ENCODE measurements at places on chromosomes 1 and 21.

GRCh38 chr21:28337315-28337714 lies 655.4 kb downstream of the LTN1 start:
- DNase-seq: no peak

DNA sequence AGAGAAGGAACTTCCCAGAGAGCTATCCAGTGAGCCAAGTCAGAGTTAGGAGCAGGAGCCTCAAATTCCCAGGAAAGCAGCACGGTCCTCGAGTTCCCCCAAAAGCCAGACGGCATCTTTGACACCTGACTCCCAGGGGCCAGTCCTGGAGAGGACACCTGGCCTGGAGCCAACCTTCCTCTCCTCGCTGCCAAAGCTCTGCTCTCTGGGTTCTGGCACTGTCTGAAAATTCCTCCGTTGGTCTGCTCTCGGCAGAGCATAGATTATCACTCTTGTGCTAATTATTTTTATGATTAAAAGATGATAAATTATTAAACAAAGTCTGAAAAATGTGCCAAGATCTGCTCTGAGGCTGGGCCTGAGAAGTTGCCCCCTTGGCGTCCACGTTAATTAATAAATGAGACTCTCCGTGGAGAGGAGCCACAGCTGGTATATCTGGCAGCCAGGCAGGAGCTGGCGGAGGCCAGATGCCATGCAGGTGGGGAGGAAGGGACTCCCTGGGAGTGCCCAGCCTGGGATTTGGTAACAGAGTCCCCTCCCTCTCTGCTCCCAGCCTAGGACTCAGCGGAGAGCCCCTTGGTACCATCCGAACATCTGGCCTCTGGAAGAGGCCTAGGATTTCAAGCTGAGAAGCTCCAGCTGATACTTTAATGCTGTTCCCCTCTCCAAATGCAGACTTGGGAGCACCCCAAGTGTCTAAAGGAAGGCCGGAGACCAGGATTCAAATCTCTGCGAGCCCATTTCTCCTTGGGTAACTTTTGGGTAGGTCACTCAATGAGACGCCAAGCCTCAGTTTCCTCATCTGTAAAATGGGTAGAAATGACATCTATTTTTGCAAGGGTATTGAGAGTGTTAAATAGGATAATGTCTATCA lies 163.7 kb upstream of the POU3F1 start:
- DNase-seq: no peak

GRCh38 chr1:58627221-58627620 lies 50.2 kb upstream of the TACSTD2 start:
- no peak for DNase-seq

- no peak for DNase-seq
Observed at GRCh38 chr1:226973371-226973897, 33.3 kb downstream of the COQ8A start.

- DNase-seq: no peak
Observed at GRCh38 chr1:86640161-86640670, 64.2 kb upstream of the SH3GLB1 start.

DNA sequence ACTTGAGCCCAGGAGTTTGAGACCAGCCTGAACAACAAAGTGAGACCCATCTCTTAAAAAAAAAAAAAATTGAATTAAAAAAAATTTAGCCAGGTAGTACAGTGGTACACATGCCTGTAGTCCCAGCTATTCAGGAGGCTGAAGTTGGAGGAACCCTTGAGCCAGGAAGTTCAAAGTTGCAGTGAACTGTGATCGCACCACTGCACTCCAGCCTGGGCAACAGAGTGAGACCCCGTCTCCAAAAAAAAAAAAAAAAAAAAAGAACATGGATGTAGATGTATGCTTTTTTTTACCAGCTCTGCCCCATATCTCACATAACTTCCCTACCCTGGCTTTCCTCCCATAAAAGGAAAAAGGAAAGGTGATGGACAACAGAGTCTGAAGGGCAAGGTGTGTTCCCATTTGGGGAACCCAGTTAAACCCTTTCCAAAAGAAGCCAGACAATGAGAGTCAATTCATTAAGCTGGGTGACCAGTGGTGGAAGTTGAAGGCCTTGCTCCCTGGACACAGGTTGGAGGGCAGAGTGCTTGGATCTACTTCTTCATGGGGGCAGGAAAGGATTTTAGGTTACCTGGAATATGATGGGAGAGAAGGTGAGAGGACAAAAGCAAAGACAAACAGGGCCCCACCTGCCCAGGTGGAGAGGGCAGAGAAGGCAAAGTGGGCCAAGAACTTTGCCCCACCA lies 2.9 kb downstream of the KRTCAP2 start:
- DNase-seq: no peak

GRCh38 chr1:149965440-149965839 lies 28.8 kb upstream of the MTMR11 start:
- no peak for DNase-seq

DNA sequence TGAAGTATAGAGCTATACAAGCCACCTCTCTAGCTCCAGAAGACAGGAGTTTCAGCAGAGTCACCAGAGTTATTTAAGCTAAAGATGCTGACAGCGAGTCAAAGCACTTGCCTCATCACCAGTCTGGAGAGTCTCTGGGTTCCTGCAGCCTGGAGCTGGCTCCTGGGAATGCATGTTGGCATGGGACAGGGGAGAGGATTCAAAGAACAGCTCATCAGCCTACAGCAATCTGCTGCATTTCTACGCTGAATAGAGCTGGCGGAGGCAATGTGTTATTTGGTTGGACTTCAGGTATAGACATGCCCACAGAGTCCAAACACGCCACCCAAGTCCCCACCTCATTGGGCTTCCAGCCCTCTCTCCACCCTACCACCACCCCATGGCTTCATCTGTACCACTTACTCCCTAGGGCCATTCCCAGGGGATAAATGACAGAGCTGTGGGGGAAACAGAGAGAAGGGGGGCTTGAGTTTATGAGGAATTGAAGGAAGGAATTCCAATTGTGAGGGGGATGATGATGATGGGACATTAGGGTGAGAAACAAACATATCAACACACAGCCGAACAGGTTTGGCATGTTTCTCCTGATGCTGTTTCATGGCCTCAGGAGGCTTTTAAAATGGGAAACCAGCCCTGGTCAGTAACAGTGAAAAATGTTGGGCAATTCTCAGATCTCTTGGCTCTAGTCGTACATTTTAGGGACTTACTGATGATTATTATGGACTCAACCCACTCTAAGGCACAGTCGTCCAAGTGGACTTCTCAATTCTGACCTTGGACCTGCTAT lies 58.4 kb downstream of the PLEKHA6 start:
- no peak for DNase-seq

DNA sequence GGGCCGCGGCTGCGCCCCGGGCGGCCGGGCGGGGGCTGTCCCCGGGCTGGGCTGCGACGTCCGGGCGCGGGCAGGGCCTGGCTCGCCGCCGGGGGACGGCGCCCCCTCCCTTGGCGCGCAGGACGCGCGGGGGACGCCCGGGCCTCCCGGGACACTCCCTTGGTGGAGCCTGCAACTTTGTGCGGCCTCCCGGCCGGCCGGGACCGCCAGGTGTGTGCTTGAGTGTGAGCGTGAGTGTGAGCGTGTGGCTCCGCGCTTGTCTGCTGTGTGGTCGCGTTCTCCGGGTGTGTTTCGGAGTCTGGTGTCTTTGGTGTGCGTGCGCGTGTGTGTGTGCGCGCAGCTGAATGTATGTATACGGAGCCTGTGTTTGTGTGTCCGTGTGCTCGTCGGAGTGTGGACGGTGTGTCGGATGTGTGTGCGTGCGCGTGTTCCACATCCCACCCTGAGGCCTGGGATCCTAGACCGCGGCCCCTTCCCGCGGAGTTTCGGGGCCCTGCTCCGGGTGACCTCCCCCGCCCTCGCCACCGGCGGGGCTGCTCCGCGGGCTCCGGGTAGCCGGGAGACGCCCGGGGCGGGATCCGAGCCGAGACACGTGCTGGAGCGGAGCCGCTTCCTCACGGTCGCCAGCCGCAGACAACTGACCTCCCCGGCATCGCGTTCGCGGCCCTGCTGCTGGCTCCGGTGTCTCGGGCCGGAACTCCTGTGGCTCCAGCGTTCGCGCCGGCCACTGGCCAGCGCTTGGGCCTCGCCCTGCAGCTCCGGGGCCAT lies 1.7 kb downstream of the PTPRU start:
- DNase-seq: no peak

DNA sequence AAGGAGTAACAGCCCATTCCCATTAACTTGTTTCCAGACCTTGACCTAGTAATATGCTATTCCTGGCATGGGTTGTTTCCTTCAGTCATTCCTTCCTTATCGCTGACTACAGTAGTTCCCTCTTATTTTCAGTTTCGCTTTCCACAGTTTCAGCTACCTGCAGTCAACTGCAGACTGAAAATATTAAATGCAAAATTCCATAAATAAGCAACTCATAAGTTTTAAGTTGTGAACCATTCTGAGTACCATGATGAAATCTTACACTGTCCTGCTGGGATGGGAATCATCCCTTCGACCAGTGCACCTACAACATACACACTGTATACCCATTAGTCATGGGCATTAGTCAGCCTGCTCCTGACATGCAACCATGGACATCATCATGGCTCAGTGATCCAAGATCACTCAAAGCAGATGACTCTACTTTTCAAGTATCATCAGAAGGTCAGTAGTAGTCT lies 66.7 kb downstream of the CCDC30 start:
- DNase-seq: no peak

DNA sequence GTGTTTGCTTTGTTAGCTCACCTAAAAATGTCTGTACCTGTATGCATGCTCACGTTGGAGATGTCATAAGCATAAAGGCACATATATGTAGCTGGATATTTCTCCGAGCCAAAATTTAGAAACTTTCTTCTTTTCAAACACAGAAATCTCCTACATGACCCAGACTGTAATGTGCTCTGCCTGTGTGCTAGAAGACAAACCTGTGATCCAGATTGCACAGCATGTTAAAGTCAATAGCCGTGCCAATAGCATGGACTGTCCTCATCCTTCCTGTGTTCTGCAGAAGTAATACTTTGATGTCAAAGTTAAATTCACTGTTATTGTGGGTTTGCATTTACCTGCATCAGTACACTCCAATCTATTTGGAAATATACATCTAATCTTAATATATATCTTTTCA lies 346.2 kb upstream of the ZRANB2 start:
- DNase-seq: no peak

DNA sequence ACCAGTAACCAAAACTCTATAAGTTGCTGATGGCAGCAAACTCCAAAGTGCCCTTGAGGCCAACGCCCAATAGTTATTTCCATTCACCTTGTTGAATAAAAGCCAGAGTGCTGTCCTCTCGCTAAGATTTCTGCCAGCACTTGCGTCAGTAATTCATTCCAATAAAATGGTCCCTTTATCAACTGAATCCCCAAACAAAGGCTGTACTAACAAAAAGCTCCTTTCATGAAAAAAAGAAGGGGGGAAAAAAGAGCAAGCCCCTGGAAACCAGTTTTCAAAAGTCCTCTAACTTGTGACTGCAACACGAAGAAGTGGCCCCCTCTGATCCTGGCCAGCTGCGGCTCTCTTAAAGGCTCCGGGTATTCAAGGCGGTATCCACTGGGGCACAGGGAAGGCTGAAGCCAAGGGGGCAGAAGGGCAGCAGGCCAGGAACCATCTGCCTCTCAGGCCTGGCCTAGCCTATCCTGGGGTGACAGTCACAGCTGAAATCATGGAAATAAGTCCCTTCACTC lies 55.8 kb upstream of the ZNF326 start:
- DNase-seq: no peak

- no peak for DNase-seq
Observed at GRCh38 chr1:176604461-176604860, 141.5 kb downstream of the PAPPA2 start.

DNA sequence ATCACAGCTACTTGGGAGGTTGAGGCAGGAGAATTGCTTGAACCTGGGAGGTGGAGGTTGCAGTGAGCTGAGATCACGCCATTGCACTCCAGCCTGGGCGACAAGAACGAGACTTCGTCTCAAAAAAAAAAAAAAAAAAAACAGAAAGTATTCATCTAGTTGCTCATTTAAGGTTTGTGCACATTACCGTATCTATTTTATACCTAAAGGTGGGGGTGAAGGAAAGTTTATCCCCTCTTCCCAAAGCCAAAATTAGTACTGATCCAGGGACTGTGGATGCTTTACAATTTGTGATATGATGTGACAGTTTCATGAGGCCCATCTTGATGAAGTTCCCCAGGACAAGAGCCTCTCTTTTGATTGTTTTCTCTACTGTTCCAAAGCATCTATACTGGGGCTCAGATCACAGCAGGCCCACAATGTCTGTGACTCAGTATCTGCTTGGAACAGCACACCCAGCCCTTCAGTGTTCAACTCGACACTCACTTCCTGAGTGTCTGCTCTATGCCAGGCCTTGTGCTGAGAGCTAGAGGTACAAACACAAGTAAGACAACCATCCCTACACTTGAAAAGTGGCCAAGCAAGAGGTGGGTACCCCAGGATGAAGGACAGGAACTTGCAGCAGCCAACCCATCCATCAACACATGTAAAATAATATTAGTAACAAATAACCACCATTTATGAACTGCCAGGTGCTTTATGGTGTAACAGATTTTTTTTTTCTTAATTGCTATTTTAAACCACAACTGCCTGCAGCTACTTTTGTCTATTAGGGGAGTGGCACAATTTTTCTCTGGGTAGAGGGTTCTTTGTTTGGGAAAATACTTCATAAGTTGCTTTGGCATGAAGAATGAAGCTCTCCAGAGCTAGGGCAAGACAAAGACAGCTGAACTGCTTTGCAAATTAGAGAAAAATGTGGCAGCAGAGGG lies 29.0 kb upstream of the KHDRBS1 start:
- DNase-seq: no peak

- DNase-seq: no peak
Observed at GRCh38 chr1:18178111-18178510, 70.5 kb downstream of the IGSF21 start.

GRCh38 chr1:182368358-182368757 lies 23.2 kb downstream of the GLUL start:
- no peak for DNase-seq

DNA sequence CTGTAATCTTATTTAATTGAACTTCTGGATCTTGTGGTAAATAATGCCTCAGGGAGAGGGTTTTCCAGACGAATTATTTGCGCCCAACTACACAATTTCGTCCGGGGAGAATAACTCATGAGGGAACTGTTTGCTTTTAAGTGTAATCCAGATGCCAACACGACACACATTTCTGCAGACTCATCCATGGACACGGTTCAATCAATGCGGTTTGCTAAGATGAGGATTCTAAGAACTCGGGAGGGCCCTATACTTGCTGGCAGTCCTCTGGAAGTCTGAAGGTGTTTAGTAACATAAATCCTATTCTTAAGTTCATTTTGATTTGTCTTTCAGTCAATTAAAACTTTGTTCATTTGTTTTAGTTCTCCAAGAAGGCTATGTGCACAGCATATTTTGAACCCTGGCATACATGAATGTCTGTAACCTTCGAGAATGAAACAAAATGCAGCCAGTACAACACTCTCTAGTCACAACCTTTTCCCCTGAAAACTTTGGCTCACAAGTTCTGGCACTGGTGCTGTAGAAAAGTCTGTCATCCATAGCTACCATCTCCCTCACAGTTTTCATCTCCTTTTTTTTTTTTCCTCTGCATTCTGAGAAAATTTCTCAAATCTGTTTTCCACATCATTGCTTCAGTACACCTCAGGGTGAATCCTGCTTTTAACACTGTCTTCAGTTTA lies 38.8 kb downstream of the DIPK1A start:
- DNase-seq: no peak

Measured in NCI-H1436 treated with DMSO at 0.1 percent for 48 hours (cell line).